Renal pelvis (tissue), 12 donors: ENCODE measurements at places on chromosomes 3 and 15. TPM values are rescaled to one million over a fixed set of nuclear protein-coding genes. Genes with fewer than 3 reads are reported as not detected.

Gene NR2F2
- polyA plus RNA-seq = 334 TPM

Gene MUC13
- 0.30 TPM for polyA plus RNA-seq

Gene TIGIT
- polyA plus RNA-seq = not detected

DNA sequence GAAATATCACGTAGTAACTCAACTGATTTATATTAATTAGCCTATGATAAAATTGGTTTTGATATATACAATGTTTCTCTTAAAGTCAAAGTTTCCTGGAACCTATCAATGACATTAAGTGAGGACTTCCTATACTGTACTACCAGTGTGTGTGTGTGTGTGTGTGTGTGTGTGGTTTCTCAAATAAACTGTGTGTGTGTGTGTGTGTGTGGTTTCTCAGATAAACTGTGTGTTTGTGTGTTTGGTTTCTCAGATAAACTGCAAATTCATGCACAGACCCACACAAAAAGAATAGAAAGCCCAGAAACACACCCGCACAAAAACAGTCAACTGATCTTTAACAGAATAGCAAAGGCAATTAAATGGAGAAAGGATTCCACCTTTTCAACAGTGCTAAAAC, 14.5 kb upstream of the WDR5B start:
- DNase-seq = no peak

GRCh38 chr3:14431917-14432834, 29.8 kb downstream of the SLC6A6 start:
- DNase-seq = no peak

DNA sequence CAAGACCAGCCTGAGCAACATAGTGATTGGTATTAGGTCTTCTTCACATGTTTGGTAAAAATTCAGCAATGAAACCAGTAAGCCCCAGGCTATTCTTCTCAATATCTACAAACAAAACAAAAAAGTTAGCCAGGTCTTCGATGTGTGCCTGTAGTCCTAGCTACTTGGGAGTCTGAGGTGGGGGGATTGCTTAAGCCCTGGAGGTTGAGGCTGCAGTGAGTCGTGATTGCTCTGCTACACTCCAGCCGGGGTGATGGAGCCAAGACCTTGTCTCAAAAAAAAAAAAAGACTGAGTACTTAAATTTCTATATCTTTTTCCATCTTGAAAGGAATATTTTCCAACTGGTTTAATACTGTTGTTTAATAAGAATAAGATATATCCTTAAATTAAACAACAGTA, 106.8 kb downstream of the MBNL1 start:
- no peak for DNase-seq

- DNase-seq = no peak
Measured at GRCh38 chr15:69165637-69166025, 5.2 kb downstream of the GLCE start.

DNA sequence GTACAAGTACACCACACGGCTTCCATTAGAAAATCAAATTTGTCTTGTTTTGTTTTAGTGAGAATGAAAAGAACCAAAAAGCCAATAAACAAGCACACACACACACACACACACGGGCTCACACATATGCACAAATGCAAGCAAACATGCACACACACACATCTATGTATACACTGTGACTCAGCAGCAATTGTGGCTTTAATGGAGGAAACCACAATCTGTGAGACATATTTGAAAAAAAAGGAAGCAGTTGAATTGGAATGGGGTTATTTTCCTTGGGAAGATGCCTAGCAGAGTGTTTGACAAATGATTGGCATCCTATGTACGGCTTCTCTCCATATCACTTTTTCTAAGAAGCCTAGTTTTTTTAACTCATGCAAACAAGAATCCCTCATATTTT, 201.1 kb upstream of the ARRDC4 start:
- no peak for DNase-seq

- no peak for DNase-seq
Measured at GRCh38 chr3:191768421-191768820, 307.5 kb downstream of the PYDC2 start.

DNA sequence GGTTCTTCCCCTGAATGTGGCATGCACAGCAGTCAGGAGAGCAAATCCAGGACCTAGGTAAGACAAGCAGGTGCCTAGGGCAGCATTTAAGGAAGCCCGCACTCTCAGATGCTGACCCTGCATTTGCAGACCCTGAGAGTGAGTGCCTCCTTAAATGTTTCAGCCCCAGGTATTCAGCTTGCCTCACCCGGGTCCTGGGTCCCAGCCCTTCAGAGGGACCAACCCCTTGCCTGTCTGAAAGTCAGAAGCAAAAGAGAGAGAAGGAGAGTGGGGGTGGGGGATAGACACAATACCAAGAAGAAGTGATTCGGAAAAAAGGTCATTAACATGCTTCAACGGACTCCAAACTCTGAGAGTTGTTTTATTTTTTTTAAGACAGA, 75.0 kb downstream of the MEGF11 start:
- DNase-seq = no peak

DNA sequence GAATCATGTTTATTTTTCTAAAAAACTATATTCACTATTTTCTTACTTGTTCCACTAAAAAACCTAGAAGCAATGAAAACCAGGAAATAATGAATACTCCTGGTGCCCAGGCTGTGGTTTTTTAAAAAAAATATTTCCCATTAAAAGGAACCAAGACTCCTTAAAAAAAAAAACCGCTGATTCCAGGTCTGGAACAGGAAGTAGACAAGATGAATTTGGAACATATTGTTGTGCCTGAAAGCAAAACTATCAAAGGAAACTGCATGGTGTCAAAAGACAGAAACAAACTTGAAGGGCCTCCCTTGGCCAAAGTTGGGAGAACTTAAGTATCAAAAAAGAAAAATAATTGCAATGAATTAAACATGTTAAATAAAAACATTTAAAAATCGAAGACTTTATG, 245.3 kb upstream of the P2RY1 start:
- no peak for DNase-seq

DNA sequence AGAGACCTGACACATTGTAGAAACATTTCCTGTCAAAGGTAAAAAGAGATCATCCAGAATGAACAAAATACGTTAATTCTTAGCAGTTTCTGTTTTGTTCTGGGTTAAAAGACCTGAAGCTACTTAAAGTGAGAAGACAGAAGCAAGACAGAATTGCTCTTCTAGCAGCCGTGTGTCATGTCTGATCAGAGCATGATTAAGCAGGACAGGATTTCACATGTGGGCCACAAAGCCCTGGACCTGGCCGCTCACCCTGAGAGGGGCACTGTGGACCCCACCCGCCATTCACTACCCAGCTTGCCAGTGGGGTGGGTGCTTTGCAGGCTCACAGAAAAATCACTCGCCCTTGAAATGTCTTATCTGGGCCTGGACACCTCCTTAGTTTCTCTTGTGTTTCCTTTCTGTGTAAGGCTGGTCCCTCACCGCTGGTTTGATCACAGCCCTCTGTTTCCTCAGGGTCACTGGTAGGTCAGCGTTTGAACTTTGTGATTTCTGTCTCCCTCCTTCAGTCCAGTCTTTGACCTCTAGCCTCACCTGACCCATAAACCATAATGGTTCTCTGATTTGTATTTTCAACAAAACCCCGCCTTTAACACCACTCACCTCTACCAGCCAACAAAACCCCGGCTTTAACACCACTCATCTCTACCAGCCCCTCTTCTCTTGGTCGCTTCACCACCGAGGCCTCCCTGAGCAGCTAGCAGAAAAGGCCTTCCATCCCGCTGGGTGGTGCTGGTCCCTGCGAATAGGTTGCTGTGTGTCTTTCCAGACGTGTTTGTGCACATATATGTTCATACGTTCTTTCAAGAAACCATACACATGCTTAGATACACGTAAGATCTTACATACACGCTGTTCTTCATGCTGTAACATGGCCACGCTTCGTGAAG, 185.0 kb downstream of the OR4M2 start:
- DNase-seq = no peak

GRCh38 chr3:99108508-99108907, 207.0 kb upstream of the DCBLD2 start:
- DNase-seq = no peak
